ENCODE measurements at places on chromosomes 1 and 21. TPM values are rescaled to one million over a fixed set of nuclear protein-coding genes. Genes with fewer than 3 reads are reported as not detected.

The PIK3CD gene
- 4.5 TPM for total RNA-seq

DNA sequence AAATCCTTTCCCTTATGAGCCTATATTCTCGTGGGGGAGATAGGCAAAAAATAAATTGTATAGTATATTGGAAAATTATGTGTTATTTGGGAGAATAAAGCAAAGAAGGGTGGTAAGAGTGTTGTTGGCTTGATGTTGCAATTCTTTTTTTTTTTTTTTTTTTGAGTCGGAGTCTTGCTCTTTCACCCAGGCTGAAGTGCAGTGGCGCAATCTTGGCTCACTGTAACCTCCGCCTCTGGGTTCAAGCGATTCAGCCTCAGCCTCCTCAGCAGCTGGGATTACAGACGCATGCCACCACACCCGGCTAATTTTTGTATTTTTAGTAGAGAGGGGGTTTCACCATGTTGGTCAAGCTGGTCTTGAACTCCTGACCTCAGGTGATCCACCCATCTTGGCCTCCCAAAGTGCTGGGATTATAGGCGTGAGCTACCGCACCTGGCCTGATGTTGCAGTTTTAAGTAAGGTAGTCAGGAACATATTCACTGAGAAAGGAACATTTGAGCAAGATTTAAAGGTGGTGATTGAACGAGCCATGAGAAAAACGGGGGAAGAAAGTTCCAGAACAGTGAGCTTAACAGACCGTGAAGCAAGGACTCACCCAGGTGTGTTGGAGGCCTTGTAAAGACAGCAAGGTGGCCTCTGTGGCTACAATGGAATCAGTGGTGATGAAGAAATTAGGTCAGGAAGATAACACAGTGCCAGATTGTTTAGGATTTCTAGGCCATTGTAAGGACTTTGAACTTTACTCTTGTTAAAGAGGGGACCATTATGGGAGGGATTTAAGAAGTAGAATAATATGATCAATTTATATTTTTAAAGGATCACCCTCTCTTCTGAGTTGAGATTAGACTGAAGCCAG, 45.8 kb downstream of the RPRD2 start:
- no peak for DNase-seq
- H3K4me1 ChIP-seq: peaks cover 22% of the 10 kb centered on the region
- H3K27me3 ChIP-seq: no peaks in the 10 kb centered on the region
- H3K27ac ChIP-seq: no peak overlapping the region
- no peaks in the 10 kb centered on the region for H3K36me3 ChIP-seq

DNA sequence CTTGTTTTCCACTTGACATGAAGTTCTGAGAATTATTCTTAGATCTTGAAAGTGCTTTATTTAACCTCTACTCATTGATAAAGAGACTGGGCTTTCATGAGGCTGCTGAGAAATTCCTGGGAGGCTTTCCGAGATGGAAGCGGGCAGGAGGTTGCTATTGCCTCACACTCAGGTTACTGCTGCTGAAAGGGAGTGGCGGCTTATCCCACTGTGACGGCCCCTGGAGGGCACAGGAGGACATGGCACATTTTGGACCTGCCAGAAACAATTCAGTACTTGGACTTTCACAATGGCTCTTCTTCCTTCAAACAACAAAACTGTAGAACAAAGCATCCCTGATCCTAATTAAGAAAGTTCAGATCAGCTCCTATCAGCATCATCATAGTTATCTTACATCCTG, 16.2 kb upstream of the MARK1 start:
- H3K36me3 ChIP-seq: no peaks in the 10 kb centered on the region
- no peaks in the 10 kb centered on the region for H3K4me1 ChIP-seq
- no peak for DNase-seq
- no peak overlapping the region for H3K27ac ChIP-seq

The ARTN gene
- total RNA-seq: 1.1 TPM

DNA sequence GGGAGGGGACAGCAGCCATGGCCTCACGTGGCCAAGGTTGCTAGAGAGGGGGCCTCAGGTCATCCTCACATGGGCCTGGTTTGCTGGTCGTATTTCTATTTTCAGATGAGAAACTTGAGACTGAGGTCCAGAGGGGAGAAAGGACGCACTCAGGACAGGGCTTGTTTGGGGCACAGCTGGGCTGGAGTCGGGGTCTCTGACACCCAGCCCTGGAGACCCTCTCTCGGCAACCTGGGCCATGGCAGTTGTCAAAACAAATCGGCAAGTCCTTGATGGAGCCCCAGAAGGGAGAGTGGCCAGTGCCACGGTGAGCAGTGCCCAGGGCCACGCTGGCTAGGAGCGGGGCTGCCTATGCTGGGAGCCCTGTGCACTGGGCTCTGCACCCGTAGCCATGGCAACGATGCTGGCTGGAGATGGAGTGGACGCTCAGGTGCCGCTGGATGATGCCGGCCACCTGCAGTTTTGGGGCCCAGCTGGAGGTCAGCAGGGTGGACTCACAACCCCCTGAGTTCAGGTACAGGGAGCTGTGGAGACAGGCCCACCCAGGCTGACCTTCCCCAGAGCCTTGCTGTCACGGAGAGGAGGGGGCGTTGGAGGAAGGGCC, 11.1 kb downstream of the LRRC3 start:
- no peak for DNase-seq
- H3K4me3 ChIP-seq: no peak overlapping the region
- H3K4me1 ChIP-seq: no peaks in the 10 kb centered on the region
- H3K36me3 ChIP-seq: no peaks in the 10 kb centered on the region
- no peaks in the 10 kb centered on the region for H3K27me3 ChIP-seq
- no peak overlapping the region for H3K27ac ChIP-seq

DNA sequence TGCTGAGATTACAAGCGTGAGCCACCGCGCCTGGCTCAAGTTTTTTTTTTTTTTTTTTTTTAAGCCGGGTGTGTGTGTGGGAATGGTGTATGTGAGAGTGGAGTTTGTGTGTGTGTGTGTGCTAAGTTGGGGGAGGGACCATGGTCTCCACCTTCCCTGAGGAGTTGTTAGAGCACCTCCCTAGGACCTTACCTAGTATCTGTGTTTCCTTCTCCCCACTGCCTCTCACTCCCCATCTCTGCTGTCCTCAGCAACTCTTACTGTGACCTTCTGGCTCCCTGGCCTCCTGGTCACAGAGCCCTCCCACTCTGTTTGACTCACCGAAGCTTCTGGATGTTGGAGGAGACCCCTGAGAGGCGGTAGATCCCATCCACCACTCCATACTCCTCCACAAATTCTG, 10.4 kb downstream of the ARHGAP30 start:
- no peak for DNase-seq
- no peaks in the 10 kb centered on the region for H3K36me3 ChIP-seq
- no peak overlapping the region for H3K4me3 ChIP-seq
- no peaks in the 10 kb centered on the region for H3K4me1 ChIP-seq

DNA sequence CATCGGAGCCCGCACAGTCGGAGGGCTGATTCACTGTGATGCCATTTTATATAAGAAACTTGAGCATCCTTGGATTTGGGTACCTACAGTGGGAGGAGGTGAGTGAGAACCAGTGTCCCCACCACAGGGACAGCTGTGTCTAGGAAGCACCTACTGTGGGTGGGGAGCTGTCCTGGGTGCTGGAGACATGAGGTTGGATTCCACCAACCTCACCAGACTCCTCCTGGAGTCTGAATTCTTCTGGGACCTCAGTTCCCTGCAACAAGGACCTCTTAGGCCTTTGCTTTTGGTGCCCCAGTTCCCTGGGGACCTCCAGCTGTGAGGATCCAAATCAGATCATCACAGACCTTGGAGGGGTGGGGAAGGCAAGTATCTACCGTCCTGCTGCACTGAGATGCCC, 188.8 kb downstream of the PRDM16 start:
- no peaks in the 10 kb centered on the region for H3K27me3 ChIP-seq
- H3K4me1 ChIP-seq: no peaks in the 10 kb centered on the region
- H3K4me3 ChIP-seq: no peak overlapping the region
- no peaks in the 10 kb centered on the region for H3K36me3 ChIP-seq
- no peak overlapping the region for H3K27ac ChIP-seq

- no peak for DNase-seq
- no peaks in the 10 kb centered on the region for H3K4me1 ChIP-seq
- no peaks in the 10 kb centered on the region for H3K36me3 ChIP-seq
- H3K4me3 ChIP-seq: no peak overlapping the region
Measured at GRCh38 chr1:177950506-177950905, 19.4 kb downstream of the SEC16B start.

DNA sequence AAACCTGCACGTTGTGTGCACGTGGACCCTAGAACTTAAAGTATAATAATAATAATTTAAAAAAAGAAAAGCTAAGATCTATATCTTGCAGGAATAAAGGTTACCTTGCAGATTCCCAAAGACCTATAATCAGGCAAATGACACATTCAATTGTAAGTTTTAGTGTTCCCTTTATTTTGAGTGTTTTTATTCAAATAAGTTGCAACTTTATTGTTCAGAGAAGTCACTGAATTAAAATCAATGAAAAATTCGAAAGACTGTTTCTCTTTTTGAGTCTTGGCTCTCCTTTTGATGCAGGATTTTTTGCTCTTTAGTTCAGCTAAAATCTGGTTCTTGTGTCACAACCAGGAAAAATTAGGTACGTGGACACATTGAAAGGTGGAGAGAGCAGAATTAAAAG, 27.8 kb upstream of the TNFSF4 start:
- H3K36me3 ChIP-seq: no peaks in the 10 kb centered on the region
- no peak overlapping the region for H3K4me3 ChIP-seq
- no peaks in the 10 kb centered on the region for H3K27me3 ChIP-seq
- no peaks in the 10 kb centered on the region for H3K4me1 ChIP-seq
- H3K27ac ChIP-seq: no peak overlapping the region
